ENCODE measurements at places on chromosomes 6 and 20.
A peak's percentile ranks its signal among the peaks of the same experiment; 100 is the strongest.

- no peak for DNase-seq
Measured at GRCh38 chr6:19795211-19795610, 42.0 kb upstream of the ID4 start.

DNA sequence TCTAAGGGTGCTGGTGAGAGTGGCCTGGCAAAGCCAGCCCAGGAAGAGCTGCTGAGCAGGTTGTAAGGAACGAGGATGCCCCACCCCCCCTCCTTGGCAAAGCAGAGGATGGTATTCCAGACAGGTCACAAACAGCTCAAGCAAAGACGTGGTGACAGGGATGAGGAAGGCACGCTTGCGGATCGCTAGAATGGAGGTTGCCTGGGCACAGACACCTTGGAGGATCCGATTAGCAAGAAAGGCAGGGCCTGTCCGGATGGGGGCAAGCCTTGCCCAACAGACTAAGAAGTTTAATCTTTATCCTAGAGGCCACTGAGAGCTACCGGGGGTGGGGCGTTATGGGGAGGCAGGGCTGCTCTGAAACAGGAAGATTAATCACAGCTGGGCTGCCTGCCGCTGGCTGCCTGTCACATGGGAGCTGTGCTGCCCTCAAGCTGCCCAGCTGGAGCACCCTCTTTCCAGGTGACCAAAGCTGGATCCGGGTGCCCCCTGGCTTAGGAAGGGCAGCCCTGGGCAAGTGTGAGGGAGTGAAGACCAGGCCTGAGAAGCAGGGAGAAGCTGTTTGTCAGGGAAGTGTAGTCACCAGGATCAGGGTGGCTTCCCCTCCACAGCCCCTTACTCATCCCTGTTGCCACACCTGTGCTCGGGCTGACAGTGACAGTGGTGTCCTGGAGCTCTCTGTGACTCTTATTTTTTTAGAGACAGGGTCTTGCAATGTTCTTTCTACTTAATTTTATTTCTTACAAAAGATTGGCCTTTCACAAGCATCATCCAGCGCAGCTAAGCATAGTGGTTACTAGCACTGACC lies 9.1 kb upstream of the MAPK13 start:
- no peak for DNase-seq

- no peak for DNase-seq
Measured at GRCh38 chr20:33915726-33916331, 77.9 kb upstream of the RALY start.

- peak; percentile 70 for DNase-seq
Measured at GRCh38 chr6:45075246-45075645, 252.9 kb upstream of the RUNX2 start.

DNA sequence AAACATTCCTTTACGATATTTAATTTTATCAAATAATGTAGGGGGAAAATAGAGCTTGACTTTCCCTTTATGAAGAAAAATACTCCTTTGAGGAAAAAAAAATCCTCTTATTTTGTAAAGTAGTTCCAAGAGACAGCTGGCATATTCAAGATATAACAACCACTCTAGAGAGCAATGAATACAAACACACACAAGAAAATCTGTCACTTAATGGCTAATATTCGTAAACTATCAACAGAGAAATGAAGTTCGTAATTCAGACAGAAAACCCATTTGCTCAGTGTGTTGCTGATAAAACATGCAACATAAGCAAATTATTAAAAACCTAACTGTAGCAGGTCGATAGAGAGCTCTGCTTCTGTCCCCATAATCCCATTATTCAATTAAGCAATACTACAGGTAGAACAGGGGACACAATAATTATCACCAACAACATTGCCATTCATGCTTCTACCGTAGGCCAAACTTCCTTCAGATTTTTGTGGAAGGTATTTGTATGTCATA lies 714.4 kb upstream of the MARCKS start:
- no peak for DNase-seq

DNA sequence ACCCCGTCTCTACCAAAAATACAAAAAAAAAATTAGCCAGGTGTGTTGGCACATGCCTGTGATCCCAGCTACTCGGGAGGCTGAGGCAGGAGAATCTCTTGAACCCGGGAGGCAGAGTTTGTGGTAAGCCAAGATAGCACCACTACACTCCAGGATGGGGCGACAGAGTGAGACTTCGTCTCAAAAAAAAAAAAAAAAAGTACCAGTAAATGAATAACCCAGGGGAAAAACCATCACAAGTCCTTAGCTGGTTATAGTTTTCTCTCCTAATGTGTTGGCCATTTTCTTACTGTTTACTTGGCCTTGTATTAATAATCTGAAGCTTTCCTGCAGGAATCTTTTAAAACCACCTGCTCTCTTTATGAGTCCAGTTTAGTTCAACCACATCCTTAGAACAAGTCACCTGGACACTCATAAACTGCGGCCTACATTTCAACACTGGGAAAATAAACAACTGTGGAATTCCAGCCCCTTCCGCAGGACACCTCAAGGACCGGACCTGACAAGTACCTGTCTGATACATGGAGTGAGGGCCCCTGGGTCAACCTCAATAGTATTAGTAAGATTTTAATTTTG lies 102.6 kb downstream of the ATP9A start:
- DNase-seq, result no peak

- DNase-seq, result no peak
Measured at GRCh38 chr6:167113935-167114910, 8.7 kb upstream of the CCR6 start.

- DNase-seq, result no peak
Measured at GRCh38 chr20:4297127-4297826, 281.9 kb upstream of the RNF24 start.

Data from glomerular endothelial cell (primary cell).